ENCODE measurements at places on chromosomes 11 and 22. TPM values are rescaled to one million over a fixed set of nuclear protein-coding genes. Genes with fewer than 3 reads are reported as not detected.

- peak overlapping the region; percentile 86 for H3K27ac ChIP-seq
- no peaks in the 10 kb centered on the region for H3K27me3 ChIP-seq
- no peaks in the 10 kb centered on the region for H3K36me3 ChIP-seq
Observed at GRCh38 chr11:9565822-9566560, 7.5 kb upstream of the WEE1 start.

DNA sequence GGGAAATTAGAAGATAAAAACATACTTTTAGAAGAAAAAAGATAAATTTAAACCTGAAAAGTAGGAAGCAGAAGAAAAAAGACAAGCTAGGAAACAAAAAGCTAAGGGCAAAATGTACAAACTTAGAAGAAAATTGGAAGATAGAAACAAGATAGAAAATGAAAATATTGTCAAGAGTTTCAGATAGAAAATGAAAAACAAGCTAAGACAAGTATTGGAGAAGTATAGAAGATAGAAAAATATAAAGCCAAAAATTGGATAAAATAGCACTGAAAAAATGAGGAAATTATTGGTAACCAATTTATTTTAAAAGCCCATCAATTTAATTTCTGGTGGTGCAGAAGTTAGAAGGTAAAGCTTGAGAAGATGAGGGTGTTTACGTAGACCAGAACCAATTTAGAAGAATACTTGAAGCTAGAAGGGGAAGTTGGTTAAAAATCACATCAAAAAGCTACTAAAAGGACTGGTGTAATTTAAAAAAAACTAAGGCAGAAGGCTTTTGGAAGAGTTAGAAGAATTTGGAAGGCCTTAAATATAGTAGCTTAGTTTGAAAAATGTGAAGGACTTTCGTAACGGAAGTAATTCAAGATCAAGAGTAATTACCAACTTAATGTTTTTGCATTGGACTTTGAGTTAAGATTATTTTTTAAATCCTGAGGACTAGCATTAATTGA, 1.0 kb downstream of the MALAT1 start:
- H3K27me3 ChIP-seq = no peaks in the 10 kb centered on the region
- H3K27ac ChIP-seq = peak overlapping the region; percentile 99
- no peak for DNase-seq
- H3K4me3 ChIP-seq = peak overlapping the region; percentile 97
- H3K36me3 ChIP-seq = peaks cover 51% of the 10 kb centered on the region

- H3K36me3 ChIP-seq = no peaks in the 10 kb centered on the region
- peak overlapping the region; percentile 58 for H3K27ac ChIP-seq
- no peaks in the 10 kb centered on the region for H3K27me3 ChIP-seq
- peak; percentile 64 for DNase-seq
Observed at GRCh38 chr11:66126808-66127555, 56.9 kb downstream of the PACS1 start.

DNA sequence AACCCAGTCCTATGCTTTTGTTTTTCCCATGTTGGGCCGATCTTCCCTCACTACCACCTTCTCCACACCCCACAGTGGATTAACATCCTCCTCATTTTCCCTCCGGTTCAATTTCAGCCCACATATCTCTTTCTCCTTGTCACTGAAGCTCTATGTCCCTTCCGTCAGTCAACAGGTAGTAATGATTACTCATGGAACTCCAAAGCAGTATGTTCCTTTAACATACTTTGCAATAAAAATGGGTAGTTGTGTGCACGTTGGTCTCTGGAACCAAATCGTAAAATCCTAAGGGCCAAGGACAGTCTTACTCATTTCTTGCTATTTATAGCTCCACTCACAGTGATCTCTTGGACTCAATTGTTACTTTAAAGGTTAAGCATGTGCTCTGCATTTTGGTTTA, 20.2 kb downstream of the AMOTL1 start:
- H3K4me1 ChIP-seq = peaks cover 18% of the 10 kb centered on the region
- no peak for DNase-seq
- no peak overlapping the region for H3K4me3 ChIP-seq
- H3K27ac ChIP-seq = no peak overlapping the region

Gene ADM
- total RNA-seq = 22.9 TPM

Gene APOA5
- not detected for total RNA-seq

Measured in endodermal cell (in vitro differentiated cells).